ENCODE measurements at places on chromosomes 7 and 10. TPM values are rescaled to one million over a fixed set of nuclear protein-coding genes. Genes with fewer than 3 reads are reported as not detected.

- DNase-seq: no peak
- no peaks in the 10 kb centered on the region for H3K36me3 ChIP-seq
- no peak overlapping the region for H3K27ac ChIP-seq
- H3K27me3 ChIP-seq: no peaks in the 10 kb centered on the region
- H3K4me1 ChIP-seq: no peaks in the 10 kb centered on the region
- no peak overlapping the region for H3K4me3 ChIP-seq
These were observed 81.2 kb upstream of the PIP4K2A start for GRCh38 chr10:22795546-22795945.

GRCh38 chr10:73920089-73920488 lies 9.2 kb downstream of the PLAU start:
- no peak overlapping the region for H3K4me3 ChIP-seq
- H3K36me3 ChIP-seq: peaks cover 25% of the 10 kb centered on the region
- H3K4me1 ChIP-seq: no peaks in the 10 kb centered on the region
- H3K27ac ChIP-seq: no peak overlapping the region
- H3K27me3 ChIP-seq: no peaks in the 10 kb centered on the region

DNA sequence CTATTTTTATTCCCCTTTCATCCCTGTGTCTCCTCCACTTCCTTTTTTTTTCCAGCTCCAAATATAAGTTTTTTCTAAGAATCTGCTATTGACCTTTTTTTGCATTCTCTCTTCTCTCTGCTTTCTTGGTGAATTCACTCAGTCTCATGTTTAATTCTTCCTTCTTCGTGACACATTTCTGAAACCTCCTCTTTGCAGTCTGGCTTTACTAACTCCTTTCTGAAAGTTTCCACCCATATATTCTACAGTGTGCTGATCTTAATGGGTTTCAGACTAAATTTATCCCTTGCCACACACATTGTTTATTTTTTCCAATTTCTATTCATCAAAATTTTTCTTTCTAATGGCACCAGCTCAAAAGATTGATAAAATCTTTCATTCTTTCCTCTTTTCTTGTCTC lies 47.8 kb upstream of the CALD1 start:
- no peaks in the 10 kb centered on the region for H3K27me3 ChIP-seq
- no peak overlapping the region for H3K27ac ChIP-seq
- H3K4me3 ChIP-seq: no peak overlapping the region
- no peaks in the 10 kb centered on the region for H3K36me3 ChIP-seq

DNA sequence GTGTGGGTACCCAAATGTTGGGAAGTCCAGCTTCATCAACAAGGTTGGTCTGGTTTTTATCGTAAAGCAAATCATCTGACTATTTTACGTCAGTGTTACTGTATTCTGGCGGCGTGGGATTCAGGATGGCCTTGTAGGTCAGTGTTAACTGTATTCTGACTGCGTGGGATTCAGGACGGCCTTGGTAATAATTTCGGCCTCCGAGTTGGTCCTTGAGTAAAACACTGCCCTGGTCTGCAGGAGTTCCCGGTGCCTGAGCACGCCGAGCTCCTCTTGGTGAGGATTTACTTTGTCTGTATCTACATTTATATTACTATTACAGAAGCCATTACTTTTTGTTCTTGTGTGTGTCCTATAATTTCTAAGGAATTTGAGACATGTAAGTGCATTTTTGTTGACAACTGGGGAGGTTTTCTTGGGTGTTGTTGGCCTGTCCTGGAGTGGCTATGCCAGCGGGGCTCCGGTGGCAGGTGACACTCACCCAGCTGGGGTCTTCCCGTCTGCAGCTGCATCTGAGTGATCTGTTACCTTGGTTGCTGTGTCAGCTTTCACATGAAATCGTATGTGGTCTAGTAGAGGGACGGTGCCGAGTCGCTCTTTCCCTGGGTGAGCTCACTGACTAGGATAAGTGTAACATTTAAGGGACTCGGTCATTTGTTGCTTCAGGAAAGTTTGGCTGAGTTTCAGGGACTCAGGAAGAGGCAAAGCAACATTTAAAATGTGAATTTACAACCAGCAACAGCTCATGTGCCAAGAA lies 9.2 kb downstream of the GTPBP4 start:
- peaks cover 98% of the 10 kb centered on the region for H3K36me3 ChIP-seq
- no peak overlapping the region for H3K4me3 ChIP-seq
- no peaks in the 10 kb centered on the region for H3K4me1 ChIP-seq
- H3K27ac ChIP-seq: no peak overlapping the region

DNA sequence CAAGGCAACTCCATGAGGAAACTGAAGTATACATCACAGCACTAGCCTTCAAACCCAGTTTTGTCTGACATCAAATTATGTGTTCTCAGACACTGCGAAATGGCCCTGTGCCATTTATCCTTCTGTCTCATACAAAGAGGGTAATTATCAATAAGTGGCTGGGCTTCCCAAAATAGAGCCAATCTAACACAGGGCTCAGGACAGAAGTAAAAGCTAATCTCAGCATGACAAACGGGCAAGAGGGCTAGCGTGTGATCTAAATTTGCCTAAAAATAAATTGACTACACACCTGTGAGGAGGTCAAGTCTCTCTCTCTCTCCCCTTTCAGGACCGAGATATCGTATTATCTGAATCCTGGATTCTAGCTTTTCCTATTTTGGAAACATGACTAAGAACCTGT lies 67.2 kb downstream of the DGKB start:
- no peak for DNase-seq
- no peaks in the 10 kb centered on the region for H3K36me3 ChIP-seq
- no peaks in the 10 kb centered on the region for H3K27me3 ChIP-seq
- no peak overlapping the region for H3K4me3 ChIP-seq

Gene FANK1
- 8.5 TPM for total RNA-seq

Gene C10orf62
- 0.36 TPM for total RNA-seq

Gene GPR141
- not detected for total RNA-seq

Gene UNCX
- not detected for total RNA-seq

Gene HOXA9
- 19.5 TPM for total RNA-seq

All from osteoblast (primary cell).